Aorta (tissue), 5 donors: ENCODE measurements at places on chromosomes 13 and 19. TPM values are rescaled to one million over a fixed set of nuclear protein-coding genes. Genes with fewer than 3 reads are reported as not detected.

The GRK1 gene
- 0.10 TPM for total RNA-seq

The GTF3A gene
- 68.5 TPM for total RNA-seq

The TEX101 gene
- not detected for total RNA-seq

The CD79A gene
- 1.3 TPM for total RNA-seq

The B3GNT8 gene
- total RNA-seq = 3.2 TPM

The CIRBP gene
- total RNA-seq = 391 TPM

The ZNF160 gene
- total RNA-seq = 32.5 TPM

The ZBTB32 gene
- total RNA-seq = not detected

- no peak for DNase-seq
Observed at GRCh38 chr19:12834976-12835757, 788 bp upstream of the RTBDN start.

DNA sequence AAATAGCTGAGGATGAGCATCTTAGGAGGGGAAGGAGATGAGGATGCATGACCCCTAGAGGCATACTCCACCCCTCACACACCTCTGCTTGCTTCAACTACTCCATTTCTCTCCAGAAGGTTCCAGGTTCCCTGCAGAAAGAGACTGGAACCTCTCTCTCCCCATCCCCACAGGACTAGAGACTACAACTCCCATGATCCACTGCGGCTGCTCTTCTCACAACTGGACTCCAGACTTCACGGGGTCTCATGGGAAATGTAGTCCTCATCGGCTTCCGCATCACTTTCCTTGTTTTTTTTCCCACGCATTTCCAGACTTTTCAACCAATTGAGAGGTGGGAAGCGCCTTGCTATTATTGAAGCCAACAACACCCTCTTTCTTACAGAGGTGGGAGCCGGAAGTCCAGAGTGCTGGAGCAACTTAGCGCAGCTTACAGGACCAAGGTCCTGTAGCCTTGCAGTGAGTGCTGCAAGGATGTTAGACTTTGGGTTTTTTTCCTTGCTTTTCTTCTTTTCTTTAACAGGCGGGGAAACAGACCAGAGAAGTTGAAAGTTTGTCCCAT is 13.9 kb upstream of the CACNG6 start:
- DNase-seq = peak; percentile 85

- DNase-seq = no peak
Observed at GRCh38 chr13:31790992-31791391, 51.7 kb downstream of the RXFP2 start.

GRCh38 chr13:101408992-101409656 is 7.2 kb downstream of the NALCN start:
- no peak for DNase-seq

DNA sequence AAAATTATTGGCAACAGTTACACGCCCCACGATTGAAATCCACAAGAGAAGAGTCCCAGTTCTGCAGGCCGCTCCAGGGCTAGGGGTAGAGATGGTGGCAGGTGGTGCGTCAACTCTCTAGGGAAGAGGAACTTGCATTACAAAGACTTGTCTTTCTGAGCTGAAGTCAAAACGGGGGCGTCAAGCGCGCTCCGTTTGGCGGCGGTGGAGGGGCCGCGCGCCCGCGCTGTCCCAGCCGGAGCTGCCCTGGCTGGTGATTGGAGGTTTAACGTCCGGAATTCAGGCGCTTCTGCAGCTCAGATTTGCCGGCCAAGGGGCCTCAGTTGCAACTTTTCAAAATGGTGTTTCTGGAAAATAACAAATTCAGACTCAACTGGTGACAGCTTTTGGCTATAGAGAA is 38.9 kb downstream of the SOX1 start:
- peak; percentile 30 for DNase-seq

DNA sequence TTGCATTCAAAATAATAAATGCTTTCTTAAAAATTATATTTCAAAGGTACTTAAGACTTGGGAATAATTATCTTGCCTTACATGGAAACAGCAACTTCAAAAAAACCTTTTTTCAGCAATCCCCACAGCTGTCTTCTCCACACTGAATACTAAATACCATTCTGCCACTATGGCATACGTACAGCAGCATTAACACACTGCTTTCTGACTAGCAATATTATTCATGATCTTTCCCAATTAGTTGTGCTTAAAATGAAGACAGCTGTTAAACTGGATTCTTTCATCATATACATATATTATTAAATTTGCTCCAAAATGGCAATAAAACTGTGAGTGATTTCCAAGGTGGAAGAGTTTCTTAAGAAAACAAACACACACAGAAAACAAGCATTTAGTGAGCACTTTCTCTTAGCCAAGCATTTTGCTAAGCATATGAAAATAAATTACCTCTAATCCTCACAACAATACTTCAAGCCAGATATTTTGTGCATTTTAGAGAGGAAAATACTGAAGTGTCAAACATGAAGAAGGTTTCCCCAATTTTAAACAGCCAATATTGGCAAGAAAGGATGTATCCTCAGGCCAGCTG is 609.5 kb downstream of the SLITRK1 start:
- no peak for DNase-seq

DNA sequence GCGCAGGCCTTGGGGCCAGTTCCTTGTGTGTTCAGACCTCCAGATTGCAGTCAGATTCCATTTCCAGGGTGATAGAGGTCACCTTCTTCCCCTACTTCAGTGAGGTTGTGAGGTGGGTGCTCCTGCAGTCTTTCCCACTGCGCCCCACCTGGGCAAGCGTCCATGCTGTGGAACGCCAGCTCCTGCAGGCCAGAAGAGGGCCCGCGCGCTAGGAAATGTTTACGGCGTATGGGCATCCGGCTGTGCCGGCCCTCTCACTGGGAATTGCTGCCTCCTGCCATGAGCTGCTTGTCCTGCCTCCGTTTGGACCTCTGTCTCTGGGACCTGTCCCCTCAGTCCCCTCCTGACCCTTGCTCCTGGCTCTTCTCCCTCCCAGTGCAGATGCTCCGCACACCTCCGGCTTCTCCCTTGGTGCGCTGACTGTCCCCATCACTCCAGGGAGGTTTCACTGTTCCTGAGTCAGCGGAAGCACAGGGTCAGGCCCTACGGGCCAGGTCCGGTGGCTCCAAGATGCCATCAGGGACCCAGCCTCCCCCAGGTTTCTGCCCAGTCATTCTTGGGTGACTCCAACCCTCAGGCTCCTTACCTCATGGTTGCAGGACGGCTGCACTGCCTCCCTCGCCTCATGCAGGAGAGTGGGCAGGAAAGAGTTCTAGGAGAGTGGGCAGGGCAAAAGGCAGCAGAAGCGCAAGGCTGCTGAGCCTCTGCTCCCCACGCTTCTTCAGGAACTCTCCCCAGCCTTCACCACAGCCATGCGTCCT is 56.6 kb downstream of the SMARCA4 start:
- no peak for DNase-seq

GRCh38 chr19:13599681-13600080 is 93.4 kb upstream of the CACNA1A start:
- no peak for DNase-seq

DNA sequence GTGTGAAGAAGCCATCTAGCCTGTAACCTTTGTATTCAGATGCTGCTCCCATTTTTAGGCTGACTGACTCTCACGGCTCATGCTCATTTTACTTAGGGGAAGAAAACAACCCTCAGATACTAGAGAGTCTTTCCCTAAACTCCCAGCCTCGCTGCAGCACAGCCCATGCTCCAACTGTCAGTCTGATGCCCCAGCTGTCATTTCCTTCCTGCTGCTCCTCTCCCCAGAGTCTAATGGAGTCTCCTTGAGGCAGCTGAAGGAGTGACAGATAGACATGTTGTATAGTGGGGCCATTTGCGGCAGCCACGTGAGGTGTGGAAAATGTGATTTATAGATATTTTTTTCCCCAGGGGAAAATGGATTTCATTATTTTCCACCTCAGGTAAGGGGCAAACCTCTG is 59.2 kb upstream of the OLFM4 start:
- DNase-seq = no peak

DNA sequence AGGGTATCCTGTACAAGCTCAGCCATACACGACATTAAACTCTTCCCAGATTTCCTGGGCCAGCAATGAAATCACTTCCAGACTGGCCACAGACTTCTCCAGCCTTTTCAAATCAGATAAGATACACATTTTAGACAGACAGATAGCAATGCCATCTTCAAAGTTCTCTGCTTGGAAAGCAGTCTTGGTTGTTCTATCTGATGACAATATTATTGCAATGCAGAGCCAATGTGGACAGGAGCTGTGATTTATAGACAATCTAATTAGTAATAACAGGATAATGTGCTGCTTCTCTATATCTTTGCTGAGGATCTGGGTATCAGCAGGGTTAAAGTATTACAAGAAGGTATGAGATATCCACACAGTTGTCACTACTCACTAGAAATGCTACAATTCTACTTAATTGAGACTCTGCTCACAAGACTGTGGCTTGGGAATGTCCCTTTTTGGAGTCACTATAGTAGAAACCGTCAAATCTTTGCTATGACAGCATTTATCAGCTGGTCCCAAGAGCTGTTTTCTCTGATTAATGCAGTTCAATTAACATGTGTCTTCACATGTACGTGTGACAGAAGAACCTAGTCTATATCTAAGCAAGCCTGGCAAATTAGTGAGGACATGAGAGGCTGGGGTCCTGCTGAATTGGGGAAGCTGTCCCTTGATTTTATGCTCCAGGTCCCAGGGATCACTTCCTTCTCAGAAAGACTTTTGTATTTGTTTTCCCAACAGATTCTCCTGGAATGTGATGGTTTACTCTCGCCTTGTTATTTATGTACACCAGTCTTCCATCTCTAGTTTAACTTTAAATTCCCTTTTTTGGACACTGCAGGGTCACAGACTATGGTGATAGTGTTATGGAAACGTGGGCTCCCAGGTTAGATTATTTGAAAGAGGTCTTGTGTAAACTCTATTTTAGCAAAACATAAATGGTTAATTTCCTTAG is 68.8 kb downstream of the COL4A1 start:
- no peak for DNase-seq

DNA sequence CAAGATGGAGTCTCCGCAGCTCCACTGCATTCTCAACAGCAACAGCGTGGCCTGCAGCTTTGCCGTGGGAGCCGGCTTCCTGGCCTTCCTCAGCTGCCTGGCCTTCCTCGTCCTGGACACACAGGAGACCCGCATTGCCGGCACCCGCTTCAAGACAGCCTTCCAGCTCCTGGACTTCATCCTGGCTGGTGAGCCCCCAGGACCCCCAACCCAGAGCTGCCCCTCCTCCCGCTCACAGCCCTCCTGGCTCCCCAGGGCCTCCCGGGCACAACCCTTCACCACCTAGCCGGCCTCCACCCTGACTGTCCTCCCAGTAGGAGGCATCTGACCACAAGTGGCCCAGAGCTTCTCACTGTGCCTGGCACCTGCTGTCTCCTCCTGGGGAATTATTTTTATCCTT is 9.4 kb downstream of the SYNGR4 start:
- no peak for DNase-seq

DNA sequence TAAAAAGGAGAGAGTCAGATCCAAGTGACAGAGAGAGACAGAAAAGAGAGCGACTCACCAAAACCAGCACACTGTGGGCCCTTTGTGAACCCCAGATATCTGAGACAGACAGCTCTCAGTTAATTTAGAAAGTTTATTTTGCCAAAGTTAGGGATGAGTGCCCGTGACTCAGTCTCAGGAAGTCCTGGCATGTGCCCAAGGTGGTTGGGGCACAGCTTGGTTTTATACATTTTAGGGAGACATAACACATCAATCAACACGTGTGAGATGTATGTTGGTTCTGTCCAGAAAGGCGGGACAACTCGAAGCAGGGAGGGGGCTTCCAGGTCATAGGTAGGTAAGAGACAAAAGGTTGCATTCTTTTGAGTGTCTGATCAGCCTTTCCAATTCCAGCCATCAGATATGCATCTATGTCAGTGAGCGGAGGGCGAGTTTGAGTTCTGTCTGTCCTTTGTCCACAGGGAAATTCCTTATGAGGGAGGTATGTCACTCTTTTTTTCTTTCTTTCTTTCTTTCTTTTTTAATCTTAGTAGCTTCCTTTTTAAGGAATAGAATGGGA is 37.2 kb upstream of the ATP11A start:
- DNase-seq = no peak

GRCh38 chr13:100552755-100553154 is 35.8 kb downstream of the GGACT start:
- no peak for DNase-seq

GRCh38 chr13:34107806-34108205 is 289.9 kb downstream of the RFC3 start:
- DNase-seq = no peak

DNA sequence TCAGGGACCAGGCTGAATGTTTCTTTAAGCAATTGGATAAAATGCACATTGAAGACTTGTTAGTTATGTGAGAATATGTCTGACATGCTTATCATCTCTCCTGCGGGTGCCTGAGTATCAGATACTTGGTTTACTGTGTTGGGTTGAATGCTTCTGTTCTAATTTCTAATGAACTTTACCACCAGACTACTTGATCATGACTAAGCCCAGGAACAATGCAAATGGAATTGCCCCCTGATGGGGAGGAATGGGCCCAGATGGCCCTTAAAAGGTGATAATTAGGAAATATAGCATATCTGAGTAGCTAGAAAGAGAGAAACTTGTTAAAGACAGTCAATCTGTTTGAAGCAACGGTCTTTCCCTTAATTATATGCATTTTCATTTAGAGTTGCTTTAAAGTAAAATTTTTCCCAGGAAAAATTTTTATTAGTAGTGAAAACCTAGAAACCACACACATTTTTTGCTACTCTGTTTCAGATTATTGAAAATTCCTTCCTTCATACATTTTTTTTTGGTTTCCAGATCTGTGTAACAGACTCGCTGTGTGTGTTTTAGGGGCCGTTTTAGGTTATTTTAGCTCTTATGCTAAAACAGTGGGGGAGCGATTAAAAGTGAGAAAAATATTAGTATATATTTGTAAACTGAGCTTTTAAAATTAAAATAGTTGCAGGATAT is 186.6 kb downstream of the TM9SF2 start:
- DNase-seq = no peak
